ENCODE measurements at places on chromosomes 3 and 15.

GRCh38 chr3:148742118-148742517 lies 44.4 kb downstream of the AGTR1 start:
- no peak for DNase-seq

DNA sequence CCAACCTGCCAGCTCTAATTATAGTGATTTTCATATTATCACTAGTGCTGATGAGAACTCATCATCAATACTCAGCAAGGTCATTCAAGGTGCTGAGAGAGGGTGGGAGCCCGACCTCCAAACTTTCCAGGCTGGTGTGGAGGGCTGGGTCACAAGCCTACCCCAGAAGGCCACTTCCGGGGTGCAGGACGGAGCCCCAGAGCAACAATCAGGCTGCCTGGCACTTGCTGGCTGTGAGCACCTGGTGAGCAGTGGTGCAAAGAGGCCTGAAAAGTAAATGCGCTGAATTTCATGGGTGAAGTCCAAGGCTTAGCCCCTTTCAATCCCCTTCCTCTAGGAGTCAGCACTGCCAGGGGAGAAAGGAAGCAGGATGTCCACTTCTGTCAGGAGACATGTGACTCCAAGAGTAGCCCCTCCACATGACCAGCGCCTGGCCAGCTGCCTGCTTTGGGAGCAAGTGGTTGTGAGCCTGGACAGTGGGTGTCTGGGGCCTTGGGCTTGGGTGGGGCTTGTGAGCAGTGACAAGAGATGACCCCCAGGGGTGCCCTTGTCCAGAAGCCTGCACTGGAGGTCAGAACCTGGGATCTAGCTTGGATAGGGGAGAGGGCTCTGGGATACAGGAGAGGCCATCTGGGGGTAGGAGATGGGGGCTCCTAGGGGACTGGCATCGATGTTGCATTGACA lies 165.0 kb upstream of the TLE3 start:
- no peak for DNase-seq

GRCh38 chr3:48463703-48464102 lies 17.2 kb downstream of the ATRIP start:
- DNase-seq, result no peak

DNA sequence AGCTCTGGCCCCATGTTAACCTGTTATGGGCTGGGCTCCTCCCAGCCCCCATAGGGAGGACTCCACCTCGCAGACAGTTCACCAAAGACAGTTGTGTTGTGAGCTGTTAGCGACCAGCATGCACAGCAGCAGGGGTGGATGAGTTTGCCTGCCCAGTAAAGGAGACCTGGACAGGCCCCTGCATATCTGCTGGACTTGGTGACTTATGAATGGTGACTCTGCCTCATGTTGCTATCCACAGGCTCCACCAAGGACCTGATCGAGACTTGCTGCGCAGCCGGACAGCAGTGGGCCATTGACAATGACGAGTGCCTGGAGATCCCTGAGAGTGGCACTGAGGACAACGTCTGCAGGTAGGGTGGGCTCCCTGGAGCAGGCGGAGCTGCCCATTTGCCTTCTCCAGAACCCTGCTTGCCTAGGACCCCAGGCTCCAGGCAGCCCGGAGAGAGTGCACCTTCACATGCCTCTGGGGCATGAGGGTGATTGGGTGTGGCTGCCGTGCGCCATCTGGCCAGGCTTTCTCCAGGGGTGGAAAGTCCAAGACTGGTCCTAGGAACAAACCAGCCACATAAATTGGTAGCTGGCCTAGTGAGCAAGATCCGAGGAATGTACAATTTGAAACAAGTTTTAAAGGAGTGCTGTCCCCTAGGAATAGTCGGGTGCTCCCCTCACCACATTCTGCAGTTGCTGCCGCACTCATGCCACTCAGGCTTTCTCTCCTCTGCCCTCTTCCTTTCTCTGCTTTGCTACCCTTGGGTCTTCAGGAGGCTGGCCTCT lies 59.1 kb downstream of the FBLN2 start:
- DNase-seq, result no peak

DNA sequence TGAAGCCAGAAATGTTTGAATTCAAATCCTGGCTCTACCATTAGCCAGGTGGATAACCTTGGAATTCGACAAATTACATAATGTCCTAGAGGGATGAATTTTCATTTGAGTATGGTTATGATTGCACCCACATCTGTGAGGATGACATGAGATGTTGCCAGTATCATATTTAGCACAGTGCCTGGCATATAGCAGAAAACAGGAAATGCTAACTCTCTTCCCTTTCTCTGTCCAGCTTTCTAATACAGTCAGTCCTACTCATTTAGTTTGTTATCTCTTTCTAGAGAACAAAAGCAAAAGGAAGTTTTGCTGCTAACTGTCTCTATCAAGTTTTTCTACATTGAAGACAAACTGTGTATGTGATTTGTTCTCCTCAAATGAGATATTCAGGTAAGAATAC lies 231.7 kb downstream of the CPNE4 start:
- no peak for DNase-seq

DNA sequence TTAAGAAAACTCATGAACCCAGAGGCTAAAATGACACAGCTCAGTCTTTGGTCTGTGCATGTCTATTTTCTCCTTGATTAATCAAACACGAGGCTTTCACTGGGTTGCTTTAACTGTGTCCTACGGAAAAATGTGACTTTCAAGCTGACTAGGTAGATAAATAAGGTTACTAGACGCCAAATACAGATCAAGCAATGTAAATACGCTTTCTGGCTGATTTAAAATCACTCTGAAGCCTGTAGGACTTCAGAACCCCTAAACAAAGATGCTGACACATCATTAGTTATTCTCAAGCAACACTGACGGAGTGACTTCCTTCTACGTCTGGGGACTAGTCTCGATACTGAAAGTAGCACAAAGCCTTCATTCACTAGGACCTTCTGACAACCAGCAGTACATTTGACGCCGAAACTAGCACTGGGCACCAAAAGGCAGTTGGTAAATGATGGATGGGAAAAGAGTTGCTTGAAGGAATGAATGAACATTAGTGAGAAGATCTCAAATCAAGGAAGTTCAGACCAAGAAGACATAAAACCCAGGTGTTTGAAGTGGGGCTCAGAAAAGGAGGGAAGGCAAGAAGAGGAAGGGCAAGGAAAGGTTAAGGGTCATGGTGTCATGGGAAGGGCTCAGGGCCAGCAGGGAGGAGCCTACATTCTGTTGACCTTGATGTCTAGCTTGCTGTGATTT lies 67.1 kb upstream of the CDV3 start:
- DNase-seq, result peak; percentile 6

DNA sequence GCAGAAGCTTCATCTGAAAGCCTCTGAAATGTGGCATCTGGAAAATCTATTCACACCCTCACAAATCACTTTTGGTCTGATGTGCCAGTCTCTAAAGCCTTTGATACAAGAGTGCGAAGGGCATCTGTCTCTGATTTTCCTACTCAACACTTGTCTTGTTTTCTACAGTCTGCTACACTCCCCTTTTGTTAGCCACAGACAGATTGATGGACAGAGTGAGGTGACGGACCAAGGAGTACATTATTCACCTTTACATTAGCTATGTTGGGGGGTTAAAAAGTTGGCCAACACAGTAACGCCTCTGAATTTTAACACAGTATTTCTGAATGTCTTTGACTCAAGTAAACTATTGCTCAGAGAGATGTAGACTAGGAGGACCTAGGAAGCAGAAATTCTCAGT lies 63.1 kb downstream of the TNIK start:
- DNase-seq, result no peak

DNA sequence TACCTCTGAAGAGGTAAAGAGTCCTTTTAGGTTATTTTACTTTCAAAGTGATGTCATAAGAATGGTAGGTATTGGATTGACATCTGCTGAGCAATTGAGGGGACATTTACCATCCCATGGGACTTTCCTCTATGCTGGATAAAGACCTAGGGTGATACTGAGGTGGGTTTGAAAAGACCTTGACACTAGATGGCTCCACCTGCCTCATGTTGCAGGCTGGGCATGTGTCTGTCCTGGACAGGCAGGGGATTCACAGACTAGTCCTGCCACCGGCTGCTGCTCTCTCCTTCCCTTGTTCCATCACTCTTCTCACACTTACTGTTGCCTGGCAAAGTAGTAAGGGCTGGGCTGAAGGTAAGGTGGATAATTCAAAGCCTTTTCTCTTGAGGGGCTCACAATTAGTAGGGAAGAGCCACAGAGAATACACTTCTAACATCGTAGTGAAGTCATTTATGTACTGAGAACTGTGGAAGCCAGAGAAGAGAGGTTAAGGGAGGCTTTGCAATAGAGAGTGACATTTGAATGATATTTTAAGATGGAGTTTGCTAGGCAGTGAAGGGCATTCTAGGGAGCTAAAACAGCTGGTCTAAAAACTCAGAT lies 27.7 kb downstream of the TRAK1 start:
- DNase-seq, result no peak

GRCh38 chr3:31710123-31710803 lies 177.5 kb downstream of the STT3B start:
- DNase-seq, result no peak

DNA sequence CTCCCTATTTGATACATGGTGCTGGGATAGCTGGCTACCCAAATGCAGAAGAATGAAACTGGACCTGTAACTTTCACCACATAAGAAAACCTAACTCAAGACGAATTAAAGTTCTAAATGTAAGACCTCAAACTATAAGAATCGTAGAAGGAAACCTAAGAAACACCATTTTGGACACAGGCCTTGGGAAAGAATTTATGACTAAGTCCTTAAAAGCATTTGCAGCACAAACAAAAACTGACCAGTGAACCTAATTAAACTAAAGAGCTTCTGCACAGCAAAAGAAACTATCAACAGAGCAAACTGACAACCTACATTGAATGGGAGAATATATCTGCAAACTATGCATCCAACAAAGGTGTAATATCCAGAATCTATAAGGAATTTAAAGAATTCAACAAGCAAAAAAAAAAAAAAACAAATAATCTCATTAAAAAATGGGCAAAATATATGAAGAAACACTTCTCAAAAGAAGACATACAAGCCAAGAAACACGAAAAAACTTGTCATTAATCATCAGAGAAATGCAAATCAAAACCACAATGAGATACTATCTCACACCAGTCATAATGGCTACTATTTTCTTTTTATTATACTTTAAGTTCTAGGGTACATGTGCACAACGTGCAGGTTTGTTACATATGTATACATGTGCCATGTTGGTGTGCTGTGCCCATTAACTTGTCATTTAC lies 37.0 kb downstream of the HDGFL3 start:
- DNase-seq, result no peak

GRCh38 chr3:160184655-160185054 lies 40.6 kb upstream of the C3orf80 start:
- DNase-seq, result no peak

GRCh38 chr3:20462226-20462625 lies 276.2 kb upstream of the SGO1 start:
- no peak for DNase-seq

- DNase-seq, result no peak
These were observed 23.9 kb upstream of the PLSCR4 start for GRCh38 chr3:146274833-146275232.

DNA sequence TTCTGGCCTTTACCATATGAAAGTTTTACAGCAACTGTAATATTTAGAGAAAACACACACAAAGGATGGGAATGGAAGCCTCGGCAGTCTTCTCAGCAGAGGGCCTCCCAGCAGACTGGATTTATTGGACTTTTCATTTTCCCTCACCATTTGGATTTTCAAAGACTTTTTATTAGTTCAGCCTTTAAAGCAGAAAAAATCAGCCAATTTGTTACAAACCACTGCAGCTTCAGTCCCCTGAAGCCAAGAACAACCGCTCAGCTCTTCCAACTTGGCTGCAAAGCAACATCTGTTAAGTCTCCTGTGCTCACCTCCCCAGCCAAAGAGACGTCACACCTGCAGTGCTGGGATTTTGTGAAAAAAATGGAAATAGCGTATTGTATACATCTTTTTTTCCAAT lies 120.8 kb downstream of the GMPS start:
- no peak for DNase-seq

DNA sequence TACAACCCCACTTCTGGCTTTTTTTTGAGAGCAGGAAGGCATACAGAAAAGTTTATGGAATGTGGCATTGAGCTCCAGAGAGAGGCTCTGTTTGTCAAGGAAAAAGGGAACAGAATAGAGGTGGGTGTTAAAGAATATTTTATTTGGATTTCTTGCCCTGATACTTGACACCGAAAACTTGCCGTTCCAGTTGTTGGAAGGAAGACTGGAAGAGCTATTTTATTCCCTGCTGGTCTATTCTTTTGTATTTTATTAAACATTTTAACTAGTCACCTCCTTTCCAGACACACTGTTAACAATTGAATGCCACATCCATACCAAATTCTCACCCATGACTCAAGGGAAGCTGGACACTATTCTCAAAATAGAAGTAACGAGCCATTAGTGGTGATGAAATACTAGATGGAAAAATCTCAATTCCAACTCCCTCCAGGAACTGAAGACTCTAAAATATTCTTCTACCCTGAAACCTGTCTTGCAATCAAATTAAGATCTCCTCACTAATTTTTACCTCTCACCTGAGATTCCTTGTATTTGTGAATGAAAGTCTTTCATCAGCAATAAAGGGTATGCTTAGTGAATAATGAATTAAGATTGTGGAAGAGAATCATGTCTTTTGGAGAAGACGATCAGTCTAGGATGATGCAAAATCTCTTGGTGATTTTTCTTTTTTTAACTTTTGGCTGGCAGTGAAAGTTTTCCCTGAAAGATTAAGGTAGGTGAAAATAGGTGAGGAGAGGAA lies 28.5 kb downstream of the GREM1 start:
- no peak for DNase-seq

GRCh38 chr3:102078854-102079808 lies 229.8 kb downstream of the NFKBIZ start:
- no peak for DNase-seq

- no peak for DNase-seq
These were observed 2.9 kb upstream of the CAV3 start for GRCh38 chr3:8730656-8731055.

GRCh38 chr15:85753261-85753660 lies 41.5 kb downstream of the KLHL25 start:
- no peak for DNase-seq

DNA sequence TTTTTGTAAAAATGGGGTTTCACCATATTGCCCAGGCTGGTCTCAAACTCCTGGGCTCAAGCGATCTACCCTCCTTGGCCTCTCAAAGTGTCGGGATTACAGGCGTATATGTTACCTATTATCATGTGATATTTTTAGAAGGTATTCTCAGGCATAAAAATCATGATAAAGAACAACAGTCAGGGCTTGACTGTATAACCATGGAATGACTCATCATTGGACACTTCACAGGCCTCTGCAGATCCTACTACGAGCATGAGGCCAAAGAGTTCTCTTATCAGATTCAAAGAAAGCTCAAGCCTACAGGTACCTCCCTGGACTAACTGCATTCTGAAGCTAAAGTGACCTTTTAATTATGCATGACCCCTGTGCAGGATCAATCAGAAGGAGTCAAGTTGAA lies 91.7 kb upstream of the PRICKLE2 start:
- no peak for DNase-seq

DNA sequence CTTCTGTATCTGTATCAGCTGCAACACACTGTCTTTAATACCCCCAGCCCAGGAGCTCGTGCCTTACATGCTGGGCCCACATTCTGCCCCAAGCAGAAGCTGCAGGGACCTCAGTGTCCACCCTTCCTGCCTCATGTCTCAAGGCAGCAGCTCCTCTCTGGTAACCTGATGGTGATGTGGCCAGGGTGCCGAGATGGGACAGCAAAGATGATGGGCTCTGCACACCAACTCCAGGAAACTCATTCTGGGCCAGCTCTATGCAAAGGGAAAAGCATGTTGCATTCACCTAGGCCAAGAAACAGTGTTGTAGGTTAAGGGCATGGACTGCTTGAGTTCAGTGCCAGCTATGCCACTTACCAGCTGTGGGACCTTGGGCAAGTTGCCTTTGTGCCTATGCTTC lies 79.5 kb upstream of the PRR23C start:
- no peak for DNase-seq
